CD8-positive, alpha-beta memory T cell (primary cell): ENCODE measurements at places on chromosomes 5 and 9. TPM values are rescaled to one million over a fixed set of nuclear protein-coding genes. Genes with fewer than 3 reads are reported as not detected.

- H3K27me3 ChIP-seq, result no peaks in the 10 kb centered on the region
- no peak overlapping the region for H3K27ac ChIP-seq
- H3K36me3 ChIP-seq, result no peaks in the 10 kb centered on the region
- no peak for DNase-seq
- H3K4me1 ChIP-seq, result no peaks in the 10 kb centered on the region
These were observed 145.2 kb downstream of the MTRR start for GRCh38 chr5:8013948-8014710.

- no peak overlapping the region for H3K4me3 ChIP-seq
- DNase-seq, result no peak
- H3K27me3 ChIP-seq, result no peaks in the 10 kb centered on the region
- H3K36me3 ChIP-seq, result no peaks in the 10 kb centered on the region
- no peaks in the 10 kb centered on the region for H3K4me1 ChIP-seq
These were observed 14.0 kb upstream of the CFAP95 start for GRCh38 chr9:69806627-69807026.

GRCh38 chr5:178453224-178453623 lies 137.0 kb downstream of the COL23A1 start:
- no peaks in the 10 kb centered on the region for H3K4me1 ChIP-seq
- no peaks in the 10 kb centered on the region for H3K27me3 ChIP-seq
- DNase-seq, result no peak
- no peak overlapping the region for H3K27ac ChIP-seq
- no peaks in the 10 kb centered on the region for H3K36me3 ChIP-seq

- no peak overlapping the region for H3K4me3 ChIP-seq
- DNase-seq, result no peak
- no peaks in the 10 kb centered on the region for H3K4me1 ChIP-seq
- H3K36me3 ChIP-seq, result no peaks in the 10 kb centered on the region
These were observed 88.3 kb upstream of the PRDM9 start for GRCh38 chr5:23419115-23419514.

DNA sequence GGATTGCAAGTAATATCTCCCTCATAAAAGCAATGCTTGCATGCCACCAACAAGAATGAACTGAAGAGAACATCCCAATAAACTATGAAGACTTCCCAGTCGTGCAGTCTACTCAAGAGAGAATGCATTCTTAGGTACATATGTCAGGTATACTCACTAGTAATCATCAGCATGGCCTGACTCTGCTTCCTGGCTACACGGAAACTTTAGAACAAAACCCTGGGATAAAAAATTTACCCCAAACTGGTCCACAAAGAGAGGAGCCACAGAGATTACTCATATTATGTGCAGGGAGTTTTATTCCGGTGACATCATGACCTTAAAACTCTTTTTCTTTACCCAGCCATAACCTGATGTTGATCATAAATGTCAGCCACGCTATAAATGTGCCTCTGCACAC lies 57.5 kb upstream of the PAPPA start:
- H3K4me3 ChIP-seq, result no peak overlapping the region
- H3K27ac ChIP-seq, result no peak overlapping the region

- no peaks in the 10 kb centered on the region for H3K27me3 ChIP-seq
- DNase-seq, result no peak
- H3K27ac ChIP-seq, result no peak overlapping the region
- H3K36me3 ChIP-seq, result no peaks in the 10 kb centered on the region
These were observed 124.3 kb downstream of the ENC1 start for GRCh38 chr5:74516211-74516636.

GRCh38 chr9:93902051-93902779 lies 52.9 kb downstream of the BARX1 start:
- H3K4me1 ChIP-seq, result peaks cover 18% of the 10 kb centered on the region
- no peak for DNase-seq
- H3K27ac ChIP-seq, result no peak overlapping the region
- H3K4me3 ChIP-seq, result no peak overlapping the region
- no peaks in the 10 kb centered on the region for H3K27me3 ChIP-seq

- no peak overlapping the region for H3K27ac ChIP-seq
- no peak for DNase-seq
- H3K4me1 ChIP-seq, result no peaks in the 10 kb centered on the region
- no peaks in the 10 kb centered on the region for H3K36me3 ChIP-seq
- no peak overlapping the region for H3K4me3 ChIP-seq
These were observed 176.6 kb upstream of the TBCA start for GRCh38 chr5:77952636-77953212.

GRCh38 chr9:76516871-76517270 lies 57.9 kb downstream of the GCNT1 start:
- no peaks in the 10 kb centered on the region for H3K36me3 ChIP-seq
- no peak overlapping the region for H3K27ac ChIP-seq
- no peak for DNase-seq
- H3K4me3 ChIP-seq, result no peak overlapping the region

DNA sequence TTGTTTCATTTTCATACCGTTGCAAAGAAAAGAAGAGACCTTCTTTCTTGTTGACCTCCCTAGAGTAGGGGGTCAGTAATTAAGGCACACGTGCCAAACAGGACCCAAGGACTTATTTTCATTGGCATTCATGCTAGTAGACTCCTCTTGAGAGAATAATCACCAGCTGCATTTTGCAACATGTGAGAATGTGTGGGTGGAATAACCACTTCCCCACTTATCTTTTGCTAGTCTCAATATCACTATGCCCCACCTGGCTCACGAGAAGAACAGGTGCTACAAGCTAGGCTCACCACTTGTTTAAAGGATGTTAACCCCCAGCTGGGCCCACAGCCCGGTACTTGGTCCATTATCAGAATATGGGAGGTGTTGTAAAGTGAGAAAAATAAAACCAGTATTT lies 460.7 kb upstream of the MEF2C start:
- DNase-seq, result no peak
- no peaks in the 10 kb centered on the region for H3K36me3 ChIP-seq
- H3K4me1 ChIP-seq, result no peaks in the 10 kb centered on the region

DNA sequence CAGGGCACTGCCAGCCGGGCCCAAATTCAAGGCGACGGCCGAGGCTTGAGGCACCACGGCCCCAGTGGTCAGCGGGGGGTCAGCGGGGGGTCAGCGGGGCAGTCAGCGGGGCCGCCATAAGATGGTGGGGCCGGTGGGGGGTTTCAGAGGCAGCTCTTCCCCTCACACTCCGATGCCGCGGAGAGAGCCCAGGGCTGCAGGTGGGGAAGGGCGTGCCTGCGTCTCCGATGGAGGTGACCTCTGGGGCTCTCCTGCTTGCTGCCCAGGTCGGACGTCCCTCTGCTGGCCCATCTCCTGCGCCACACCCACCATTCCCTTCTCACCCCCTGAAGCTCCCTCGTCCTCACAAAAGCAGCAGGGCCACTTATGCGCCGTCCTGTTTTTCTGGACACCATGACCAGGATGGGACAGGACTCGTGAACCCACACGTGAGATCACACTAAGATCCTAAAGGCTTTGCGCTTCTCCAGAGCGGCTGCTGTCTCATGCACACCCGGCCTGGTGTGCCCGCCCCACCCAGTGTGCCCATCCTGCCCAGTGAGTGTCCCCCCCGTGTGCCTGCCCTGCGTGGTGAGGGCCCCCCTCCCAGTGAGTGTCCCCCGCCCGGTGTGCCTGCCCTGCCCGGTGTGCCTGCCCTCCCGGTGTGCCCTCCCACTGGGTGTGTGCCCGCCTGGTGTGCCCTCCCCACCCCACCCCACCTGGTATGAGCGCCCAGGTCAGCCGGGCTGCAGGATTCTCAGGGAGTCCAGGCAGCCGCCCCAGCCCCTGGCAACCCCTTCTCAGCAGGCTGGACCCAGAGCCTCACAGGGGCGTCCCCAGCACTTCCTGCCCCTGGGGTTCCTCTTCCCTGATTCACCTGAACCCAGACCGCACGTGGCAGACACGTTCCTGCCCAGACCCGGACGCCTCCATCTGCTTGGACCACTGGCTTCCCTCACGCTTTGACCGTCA lies 48.7 kb upstream of the NKD2 start:
- H3K27me3 ChIP-seq, result peaks cover 8% of the 10 kb centered on the region
- H3K36me3 ChIP-seq, result no peaks in the 10 kb centered on the region
- DNase-seq, result no peak

GRCh38 chr9:128384801-128385495 lies 13.8 kb downstream of the URM1 start:
- H3K4me3 ChIP-seq, result no peak overlapping the region
- DNase-seq, result no peak
- no peaks in the 10 kb centered on the region for H3K4me1 ChIP-seq
- no peaks in the 10 kb centered on the region for H3K27me3 ChIP-seq
- no peak overlapping the region for H3K27ac ChIP-seq
- H3K36me3 ChIP-seq, result peaks cover 46% of the 10 kb centered on the region

GRCh38 chr5:43467100-43467499 lies 16.6 kb downstream of the TMEM267 start:
- no peak overlapping the region for H3K4me3 ChIP-seq
- no peak overlapping the region for H3K27ac ChIP-seq
- no peak for DNase-seq
- no peaks in the 10 kb centered on the region for H3K27me3 ChIP-seq
- H3K36me3 ChIP-seq, result no peaks in the 10 kb centered on the region
- H3K4me1 ChIP-seq, result no peaks in the 10 kb centered on the region

GRCh38 chr5:66180282-66181155 lies 36.4 kb downstream of the SREK1 start:
- peaks cover 28% of the 10 kb centered on the region for H3K36me3 ChIP-seq
- no peak overlapping the region for H3K4me3 ChIP-seq
- DNase-seq, result no peak
- no peak overlapping the region for H3K27ac ChIP-seq
- no peaks in the 10 kb centered on the region for H3K4me1 ChIP-seq
- no peaks in the 10 kb centered on the region for H3K27me3 ChIP-seq

DNA sequence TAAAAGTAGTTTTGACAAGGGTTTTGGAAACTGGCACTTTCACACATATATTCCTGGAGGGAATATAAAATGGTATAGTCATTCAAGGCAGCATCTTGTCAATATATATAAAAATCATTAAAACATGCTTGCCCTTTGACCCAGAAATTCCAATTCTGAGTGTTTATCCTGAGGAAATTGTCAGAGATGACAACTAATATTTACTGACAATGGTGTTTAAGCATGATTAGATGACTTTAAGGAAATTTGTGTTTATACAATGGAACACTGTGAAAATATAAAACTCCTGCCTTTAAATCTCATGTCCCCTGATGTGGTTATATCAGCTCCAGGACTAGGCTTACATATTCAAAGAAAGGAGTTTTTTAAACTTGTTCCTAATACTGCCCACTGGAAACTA lies 25.6 kb downstream of the PCSK1 start:
- DNase-seq, result no peak
- no peak overlapping the region for H3K4me3 ChIP-seq
- no peak overlapping the region for H3K27ac ChIP-seq
- no peaks in the 10 kb centered on the region for H3K36me3 ChIP-seq
- H3K4me1 ChIP-seq, result no peaks in the 10 kb centered on the region

DNA sequence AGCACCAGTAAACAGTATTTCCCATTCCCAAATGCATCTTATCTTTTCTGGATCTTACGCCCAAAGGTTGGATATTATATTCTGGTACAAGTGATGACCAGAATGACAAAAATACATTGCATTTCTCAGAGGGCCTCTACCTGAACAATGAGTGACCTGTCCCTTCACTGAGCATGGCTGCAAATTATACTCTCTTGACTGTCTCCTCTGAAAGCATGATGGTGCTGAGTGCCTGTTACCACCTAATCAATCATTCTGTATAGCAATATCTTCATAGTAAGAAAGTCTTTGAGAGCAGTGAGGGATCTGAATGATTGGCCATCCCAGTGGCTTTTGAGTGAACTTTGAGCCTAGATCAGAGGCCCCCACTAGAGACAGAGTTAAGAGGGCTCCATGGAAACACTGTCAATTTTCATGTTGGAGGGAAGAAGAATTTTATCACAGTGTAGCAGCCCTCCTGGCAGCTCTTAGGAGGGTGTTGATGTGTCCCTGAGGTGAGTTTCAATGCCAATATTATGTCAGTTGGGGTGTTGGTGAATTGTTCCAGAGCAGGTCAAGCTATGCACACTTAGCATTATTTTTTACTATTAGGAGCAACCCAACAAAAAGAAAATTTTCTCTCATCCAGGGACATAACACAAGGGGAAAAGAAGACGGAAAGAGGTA lies 171.7 kb downstream of the MARCHF11 start:
- no peak for DNase-seq
- no peak overlapping the region for H3K27ac ChIP-seq
- no peak overlapping the region for H3K4me3 ChIP-seq

- H3K4me1 ChIP-seq, result no peaks in the 10 kb centered on the region
- H3K27ac ChIP-seq, result no peak overlapping the region
- H3K27me3 ChIP-seq, result no peaks in the 10 kb centered on the region
- H3K36me3 ChIP-seq, result no peaks in the 10 kb centered on the region
- no peak overlapping the region for H3K4me3 ChIP-seq
These were observed 732.0 kb upstream of the CTNND2 start for GRCh38 chr5:12636209-12636608.

DNA sequence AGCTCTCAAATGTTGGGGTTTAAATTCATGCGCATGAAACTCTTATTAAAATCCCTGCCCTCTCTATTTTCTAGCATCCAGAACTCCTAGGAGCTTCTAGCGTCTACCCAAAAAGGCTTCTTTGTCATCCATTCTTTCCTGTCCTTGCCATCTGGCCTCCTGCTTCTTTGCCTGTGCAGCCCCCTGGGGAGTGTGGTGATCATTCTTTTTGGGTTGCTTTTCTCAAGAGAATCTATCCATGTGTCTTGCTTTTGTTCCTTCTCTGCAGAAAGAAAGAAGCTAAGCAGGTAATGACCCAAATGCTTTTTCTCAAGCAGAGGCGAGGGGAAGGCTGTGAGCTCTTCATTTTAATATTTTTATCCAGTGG lies 26.6 kb downstream of the SKP2 start:
- no peak overlapping the region for H3K27ac ChIP-seq
- no peak overlapping the region for H3K4me3 ChIP-seq
- no peaks in the 10 kb centered on the region for H3K27me3 ChIP-seq
- H3K36me3 ChIP-seq, result peaks cover 6% of the 10 kb centered on the region
- DNase-seq, result no peak
- no peaks in the 10 kb centered on the region for H3K4me1 ChIP-seq

- DNase-seq, result no peak
- H3K4me1 ChIP-seq, result no peaks in the 10 kb centered on the region
- H3K27ac ChIP-seq, result no peak overlapping the region
- H3K27me3 ChIP-seq, result no peaks in the 10 kb centered on the region
These were observed 34.4 kb upstream of the CCDC112 start for GRCh38 chr5:115330830-115331229.

- H3K36me3 ChIP-seq, result no peaks in the 10 kb centered on the region
- no peak for DNase-seq
- peaks cover 18% of the 10 kb centered on the region for H3K4me1 ChIP-seq
- H3K4me3 ChIP-seq, result no peak overlapping the region
These were observed 11.4 kb downstream of the MYORG start for GRCh38 chr9:34365282-34365681.

DNA sequence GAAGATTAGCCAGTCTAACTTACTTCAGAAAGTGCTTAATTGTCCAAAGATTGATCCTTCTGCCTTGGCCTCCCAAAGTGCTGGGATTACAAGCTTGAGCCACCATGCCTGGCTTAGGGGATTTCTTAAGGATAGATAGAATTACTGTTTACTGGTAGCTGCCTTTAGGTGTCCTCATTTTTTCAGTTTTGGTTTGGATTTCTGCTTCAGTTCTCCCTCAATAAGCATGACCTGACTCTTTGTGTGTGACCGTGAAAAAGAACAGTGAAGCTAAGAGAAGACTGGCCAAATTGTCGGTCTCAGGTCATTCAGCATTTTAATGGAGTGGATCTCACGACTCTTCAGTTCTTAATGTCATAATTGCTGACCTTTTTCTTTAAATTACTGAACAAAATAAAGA lies 22.9 kb upstream of the CMYA5 start:
- no peak overlapping the region for H3K4me3 ChIP-seq
- no peak overlapping the region for H3K27ac ChIP-seq
- DNase-seq, result no peak
- H3K36me3 ChIP-seq, result peaks cover 3% of the 10 kb centered on the region
- H3K27me3 ChIP-seq, result no peaks in the 10 kb centered on the region

Gene SMIM33
- total RNA-seq, result 0.28 TPM

Gene PCAT7
- total RNA-seq, result not detected

Gene TRIM7
- total RNA-seq, result 2.3 TPM

Gene SLC45A2
- not detected for total RNA-seq

Gene PCDHGA1
- total RNA-seq, result 0.07 TPM

Gene GLRA1
- not detected for total RNA-seq

Gene STOML2
- 258 TPM for total RNA-seq

Gene ACOT12
- not detected for total RNA-seq
